Stimulated activated CD8-positive, alpha-beta memory T cell treated with anti-CD3 and anti-CD28 coated beads, Interleukin-15, amount 100 ng/mL, for 24 hours (primary cell): ENCODE measurements at places on chromosomes 2 and 18.

DNA sequence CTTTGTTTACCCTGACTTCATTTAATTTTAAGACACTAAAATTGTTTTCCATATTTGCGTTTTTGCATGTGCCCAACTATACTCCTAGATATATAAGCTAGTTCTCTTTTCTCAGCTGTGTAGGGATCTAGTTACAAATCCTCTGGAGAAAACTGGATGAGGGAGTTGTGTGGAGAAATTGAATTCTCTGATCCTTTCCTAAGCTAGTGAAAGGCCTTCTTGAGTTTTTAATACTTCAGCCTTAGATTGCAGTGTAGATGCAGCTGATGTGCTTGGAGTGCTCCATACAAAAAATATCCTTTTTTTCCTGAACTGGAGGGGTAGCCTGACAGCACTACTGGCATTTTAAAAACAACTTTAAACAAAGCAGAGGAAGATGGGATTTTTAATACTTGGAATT is 8.6 kb upstream of the MTX2 start:
- no peak for DNase-seq

- DNase-seq, result no peak
Observed at GRCh38 chr2:15968280-15969178, 28.2 kb downstream of the MYCN start.

GRCh38 chr2:216283038-216283900 is 89.0 kb downstream of the MARCHF4 start:
- no peak for DNase-seq

DNA sequence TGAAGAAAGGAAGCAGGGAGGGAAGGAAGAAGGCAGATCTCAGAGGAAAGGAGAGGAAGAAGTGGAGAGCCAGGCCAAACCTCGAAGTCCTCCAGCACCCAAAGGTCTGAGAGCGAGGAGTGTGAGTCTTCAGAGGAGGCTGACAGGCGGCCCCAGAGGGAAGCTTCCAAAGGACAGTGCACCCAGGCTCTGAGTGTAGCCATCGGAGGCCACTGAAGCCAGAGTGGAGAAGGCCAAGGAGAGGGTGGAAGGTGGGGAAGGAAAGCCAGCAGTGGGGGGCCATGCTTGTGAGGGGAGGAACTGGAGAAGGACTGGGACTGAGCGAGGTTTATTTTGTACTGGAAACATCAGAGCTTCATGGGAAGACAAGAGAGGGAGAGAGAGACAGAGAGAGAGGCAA is 6.0 kb downstream of the ATP6V1B1 start:
- DNase-seq, result no peak

GRCh38 chr2:240759459-240759858 is 60.6 kb downstream of the KIF1A start:
- no peak for DNase-seq

- no peak for DNase-seq
Observed at GRCh38 chr18:27685807-27686412, 491.0 kb downstream of the CDH2 start.

- DNase-seq, result no peak
Observed at GRCh38 chr2:54902763-54903162, 147.5 kb downstream of the RTN4 start.

DNA sequence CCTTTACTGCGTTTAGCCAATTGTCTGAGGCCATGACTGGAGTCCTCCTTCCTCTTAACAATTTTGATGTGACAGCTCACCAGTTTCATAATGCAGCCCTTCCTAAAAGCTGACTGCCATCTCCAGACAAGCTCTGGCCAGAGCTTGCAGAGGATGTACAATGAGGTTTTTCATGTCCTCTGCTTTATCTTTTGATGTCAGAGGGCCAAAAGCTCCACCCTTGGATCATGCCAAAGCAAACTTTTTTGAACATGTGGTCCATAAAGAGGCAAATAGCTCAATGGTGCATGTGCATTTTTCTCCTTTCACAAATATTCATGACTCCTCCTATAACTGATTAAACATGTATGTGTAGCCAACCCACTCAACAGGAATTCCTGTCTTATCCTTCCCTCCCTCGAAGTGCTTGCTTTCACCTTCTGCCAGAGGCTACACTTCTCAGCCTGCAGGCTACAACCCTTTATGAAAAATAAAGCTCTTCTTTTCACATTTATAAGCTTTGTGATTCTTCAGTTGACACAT is 266.2 kb downstream of the FBXO15 start:
- no peak for DNase-seq

DNA sequence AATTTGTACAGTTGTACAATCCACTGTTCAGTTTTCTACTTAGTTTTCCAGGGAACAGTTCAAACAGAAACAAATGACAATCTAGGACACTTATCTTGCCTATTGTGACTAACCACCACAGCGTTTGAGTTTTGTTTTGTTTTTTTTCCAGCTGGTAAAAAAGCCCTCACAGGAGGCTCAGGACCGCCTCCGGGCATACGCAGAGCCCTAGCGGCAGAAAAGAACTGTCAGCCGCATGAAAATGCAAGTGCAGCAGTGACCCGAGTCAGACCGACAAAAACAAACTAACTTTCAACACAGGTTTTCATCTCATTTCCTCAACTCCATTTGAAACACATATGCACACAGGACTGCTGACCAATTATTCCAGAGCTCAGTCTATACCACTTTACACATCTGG is 68.6 kb downstream of the STEAP3 start:
- no peak for DNase-seq

- no peak for DNase-seq
Observed at GRCh38 chr2:149278872-149279264, 51.5 kb upstream of the LYPD6 start.

GRCh38 chr2:62743506-62743905 is 38.0 kb downstream of the EHBP1 start:
- no peak for DNase-seq

DNA sequence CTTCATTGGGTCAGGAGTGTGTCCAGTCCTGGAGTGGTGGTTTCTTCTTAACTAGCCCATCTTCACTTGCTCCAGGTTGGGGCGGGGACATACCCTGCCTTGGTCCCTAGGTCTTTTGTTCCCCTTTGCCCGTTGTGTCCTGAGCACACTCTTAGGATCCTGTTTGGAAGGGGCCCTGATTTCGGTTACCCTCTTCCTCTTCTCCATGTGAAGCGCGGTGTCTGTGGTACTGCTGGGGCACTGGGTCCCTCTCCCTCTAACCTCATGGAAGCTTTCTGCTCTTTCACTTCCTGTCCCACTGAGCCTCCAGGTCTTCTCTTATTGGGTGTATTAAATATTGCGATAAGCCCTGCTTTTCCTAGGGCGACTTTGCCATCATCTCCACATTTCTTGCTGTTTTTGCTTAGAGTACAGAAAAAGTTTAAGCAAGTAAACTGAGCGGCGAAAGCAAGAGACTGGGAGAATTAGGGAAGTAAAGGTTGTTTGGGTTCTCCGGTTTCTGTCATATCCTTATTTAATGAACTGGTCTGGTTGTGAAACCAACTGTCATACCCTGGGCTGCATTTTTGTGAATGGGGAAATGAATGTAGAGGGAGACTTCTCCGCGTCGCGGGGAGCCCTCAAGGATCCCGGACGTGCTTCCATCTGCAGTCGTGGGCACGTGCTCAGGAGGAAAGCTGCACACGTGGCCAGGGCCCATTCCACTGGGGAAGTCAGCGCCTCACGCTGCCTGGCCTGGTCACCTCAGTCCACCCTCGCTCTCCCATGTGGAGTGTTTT is 73.8 kb upstream of the B3GNT7 start:
- DNase-seq, result no peak

- no peak for DNase-seq
Observed at GRCh38 chr2:219149667-219150066, 10.9 kb downstream of the NHEJ1 start.

DNA sequence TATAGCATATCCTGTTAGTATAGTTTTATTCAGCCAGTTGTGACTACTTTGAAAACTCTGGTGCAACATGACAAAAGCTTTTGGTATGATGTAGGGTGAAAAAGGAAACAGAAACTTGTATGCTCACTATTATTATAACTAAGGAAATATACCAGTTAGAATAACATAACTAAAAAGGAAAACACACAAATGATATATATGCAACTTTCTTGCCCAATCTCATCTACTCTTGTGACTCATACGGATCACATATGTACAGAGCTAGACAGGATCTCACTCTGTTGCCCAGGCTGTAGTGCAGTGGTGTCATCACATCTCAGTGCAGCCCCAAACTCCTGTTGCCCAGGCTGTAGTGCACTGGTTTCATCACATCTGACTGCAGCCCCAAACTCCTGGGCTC is 12.4 kb upstream of the TLK1 start:
- no peak for DNase-seq

- no peak for DNase-seq
Observed at GRCh38 chr2:229665158-229665557, 49.2 kb downstream of the DNER start.

GRCh38 chr18:51196118-51196810 is 1.2 kb downstream of the MEX3C start:
- peak; percentile 15 for DNase-seq

GRCh38 chr2:241496904-241497877 is 11.2 kb downstream of the STK25 start:
- no peak for DNase-seq

- no peak for DNase-seq
Observed at GRCh38 chr2:37501113-37501512, 156.7 kb downstream of the QPCT start.

DNA sequence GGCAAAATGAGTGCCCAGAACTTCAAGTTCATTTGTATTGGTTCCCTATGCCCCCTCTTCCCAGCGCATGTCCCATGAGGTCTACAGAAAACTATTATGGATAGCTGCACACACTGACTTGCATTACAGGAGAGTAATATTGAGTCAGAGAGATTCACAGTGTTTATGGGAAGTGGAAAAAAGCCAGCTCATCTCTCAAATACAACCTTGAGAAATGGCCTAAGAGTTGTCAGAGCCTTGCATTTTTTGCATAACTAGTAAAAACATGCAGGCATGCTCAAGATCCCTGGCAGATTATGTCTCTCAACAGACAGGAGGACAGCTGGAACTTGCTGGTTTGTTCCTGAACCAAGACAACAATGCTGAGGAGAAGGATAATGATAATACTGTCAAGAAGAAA is 1292.8 kb downstream of the DSC3 start:
- no peak for DNase-seq

DNA sequence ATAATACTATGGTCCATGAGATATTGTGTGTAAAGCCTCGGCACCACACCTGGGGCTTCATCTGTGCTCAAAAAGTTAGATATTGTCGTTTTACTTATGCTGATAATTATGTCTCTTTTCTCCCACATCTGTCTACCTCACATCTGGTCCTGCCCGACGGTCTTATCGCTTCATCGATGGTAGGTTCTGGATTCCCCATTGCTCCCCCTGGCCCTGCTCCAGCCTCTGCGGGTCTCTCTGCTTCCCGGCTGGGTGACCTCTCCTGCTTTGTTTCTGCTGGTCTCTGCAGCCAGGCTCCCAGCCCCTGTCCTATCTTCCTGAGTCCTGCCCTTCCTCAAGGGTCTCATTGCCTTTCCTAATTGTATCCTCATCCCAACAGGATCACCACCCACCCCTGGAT is 294.2 kb downstream of the NDUFA10 start:
- no peak for DNase-seq
